ENCODE measurements at places on chromosomes 3 and 15.

DNA sequence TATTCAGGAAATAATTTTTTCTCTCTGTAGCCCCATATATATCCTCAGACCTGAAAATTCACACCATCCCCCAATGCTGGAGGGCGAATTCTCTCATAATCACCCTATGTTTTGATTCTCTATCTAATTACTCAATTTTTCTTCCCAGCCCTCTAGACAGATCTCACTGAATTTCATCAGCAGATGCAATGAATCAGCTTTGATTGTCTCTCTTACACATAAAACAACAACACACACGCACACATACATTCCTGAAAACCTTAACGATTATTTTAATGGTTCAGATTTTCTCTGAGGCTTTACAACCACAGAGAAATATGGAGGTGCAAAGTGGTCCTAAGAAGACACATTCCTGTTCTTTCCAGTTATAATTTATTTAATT lies 11.1 kb downstream of the RBMS3 start:
- H3K4me3 ChIP-seq: no peak overlapping the region
- H3K4me1 ChIP-seq: peaks cover 21% of the 10 kb centered on the region
- no peak overlapping the region for H3K27ac ChIP-seq
- no peaks in the 10 kb centered on the region for H3K27me3 ChIP-seq
- DNase-seq: no peak
- no peaks in the 10 kb centered on the region for H3K36me3 ChIP-seq

- DNase-seq: no peak
- H3K27me3 ChIP-seq: no peaks in the 10 kb centered on the region
- no peaks in the 10 kb centered on the region for H3K4me1 ChIP-seq
- H3K27ac ChIP-seq: no peak overlapping the region
- H3K36me3 ChIP-seq: no peaks in the 10 kb centered on the region
Observed at GRCh38 chr3:160152638-160153037, 72.6 kb upstream of the C3orf80 start.

GRCh38 chr3:148763156-148763680 lies 64.4 kb upstream of the CPB1 start:
- no peak for DNase-seq
- no peaks in the 10 kb centered on the region for H3K36me3 ChIP-seq
- no peak overlapping the region for H3K4me3 ChIP-seq
- H3K4me1 ChIP-seq: no peaks in the 10 kb centered on the region
- no peak overlapping the region for H3K27ac ChIP-seq

DNA sequence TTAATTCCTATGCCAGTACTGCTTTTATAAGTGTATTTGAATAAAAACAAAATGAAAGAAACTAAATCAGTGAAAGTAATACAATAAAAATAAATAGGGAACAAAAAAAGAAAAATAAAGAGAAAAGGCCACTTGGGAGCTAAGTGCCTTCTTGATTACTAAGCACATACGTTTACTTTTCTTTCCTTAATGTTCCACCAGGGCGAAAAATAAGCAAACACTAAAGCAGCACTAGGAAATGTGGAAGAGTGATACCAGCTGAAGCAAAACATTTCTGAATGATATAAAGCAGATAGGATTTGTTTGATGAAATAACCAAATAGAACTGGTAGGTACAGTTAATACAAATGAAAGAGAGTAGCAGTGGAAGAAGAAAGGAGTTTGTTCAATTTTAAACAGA lies 132.8 kb upstream of the ZPLD1 start:
- H3K36me3 ChIP-seq: no peaks in the 10 kb centered on the region
- no peak for DNase-seq
- H3K27me3 ChIP-seq: no peaks in the 10 kb centered on the region
- H3K4me1 ChIP-seq: no peaks in the 10 kb centered on the region

GRCh38 chr3:71509066-71509465 lies 74.5 kb downstream of the FOXP1 start:
- H3K27me3 ChIP-seq: no peaks in the 10 kb centered on the region
- H3K36me3 ChIP-seq: no peaks in the 10 kb centered on the region
- DNase-seq: no peak

DNA sequence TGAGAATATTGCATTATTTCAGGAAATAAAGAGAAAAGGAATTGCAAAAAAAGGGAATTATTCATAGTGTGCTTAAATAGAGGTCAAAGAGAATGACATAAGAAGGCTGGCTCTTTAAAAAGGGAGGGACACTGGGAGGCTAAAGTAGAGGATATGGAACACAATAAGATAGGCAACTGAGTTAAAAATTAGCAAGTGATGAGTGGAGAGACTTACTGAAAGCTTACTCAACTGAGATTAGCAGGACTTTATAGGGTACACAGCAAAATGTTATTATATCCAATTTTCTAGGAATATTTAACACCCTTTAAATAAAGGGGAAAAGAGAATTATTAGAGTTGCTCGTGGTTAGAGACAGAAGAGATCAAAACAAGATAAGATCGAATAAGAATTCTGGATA lies 375.2 kb downstream of the LSAMP start:
- no peaks in the 10 kb centered on the region for H3K27me3 ChIP-seq
- H3K27ac ChIP-seq: no peak overlapping the region
- no peak overlapping the region for H3K4me3 ChIP-seq
- no peaks in the 10 kb centered on the region for H3K4me1 ChIP-seq

- no peak overlapping the region for H3K27ac ChIP-seq
- no peak for DNase-seq
- no peaks in the 10 kb centered on the region for H3K4me1 ChIP-seq
- no peaks in the 10 kb centered on the region for H3K27me3 ChIP-seq
Observed at GRCh38 chr3:122298239-122298638, 26.8 kb upstream of the CSTA start.

DNA sequence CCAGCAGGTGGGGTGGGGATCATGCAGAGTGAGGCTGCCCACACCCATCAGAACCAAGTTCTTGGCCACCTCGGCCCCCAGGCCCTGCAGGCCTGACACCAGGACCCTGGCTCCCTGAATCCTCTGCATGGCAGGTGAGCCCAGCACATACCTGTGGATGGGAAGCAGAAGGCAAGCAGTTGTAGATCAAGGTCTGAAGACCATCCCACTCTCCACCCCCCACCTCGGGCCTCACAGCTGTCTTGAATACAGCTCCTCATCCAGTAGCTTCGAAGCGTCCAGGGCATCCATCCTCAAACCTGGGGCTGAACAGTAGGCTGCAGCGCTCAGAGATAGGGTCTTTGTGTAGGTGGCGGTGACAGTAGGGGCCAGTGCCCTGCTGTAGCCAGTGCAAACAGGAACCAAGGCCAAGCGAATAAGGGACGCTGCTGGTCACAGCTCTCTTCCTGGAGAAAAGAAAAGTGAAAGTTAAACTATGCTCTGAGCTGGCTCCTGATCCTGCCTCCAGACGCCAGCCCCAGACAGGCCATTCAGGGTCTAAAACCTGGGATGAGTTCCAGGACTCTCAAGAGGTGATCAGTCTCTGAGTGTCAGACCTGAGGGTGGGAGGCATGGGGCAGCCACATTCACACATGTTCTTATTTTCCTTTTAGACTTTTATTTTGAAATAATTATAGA lies at the start of gene UBA7:
Gene UBA7, minus strand, starts transcription at position 457 of the 678 bp plus-strand sequence. Its CDS starts 166 bp downstream, at position 291.
- peaks cover 8% of the 10 kb centered on the region for H3K36me3 ChIP-seq
- peaks cover 24% of the 10 kb centered on the region for H3K4me1 ChIP-seq
- peak within 1 kb of the TSS; percentile 77 for H3K27ac ChIP-seq

GRCh38 chr15:90869601-90870353 lies 1.4 kb downstream of the FURIN start:
- H3K27ac ChIP-seq: peak overlapping the region; percentile 97
- peak; percentile 90 for DNase-seq
- H3K4me3 ChIP-seq: no peak overlapping the region
- H3K36me3 ChIP-seq: no peaks in the 10 kb centered on the region

DNA sequence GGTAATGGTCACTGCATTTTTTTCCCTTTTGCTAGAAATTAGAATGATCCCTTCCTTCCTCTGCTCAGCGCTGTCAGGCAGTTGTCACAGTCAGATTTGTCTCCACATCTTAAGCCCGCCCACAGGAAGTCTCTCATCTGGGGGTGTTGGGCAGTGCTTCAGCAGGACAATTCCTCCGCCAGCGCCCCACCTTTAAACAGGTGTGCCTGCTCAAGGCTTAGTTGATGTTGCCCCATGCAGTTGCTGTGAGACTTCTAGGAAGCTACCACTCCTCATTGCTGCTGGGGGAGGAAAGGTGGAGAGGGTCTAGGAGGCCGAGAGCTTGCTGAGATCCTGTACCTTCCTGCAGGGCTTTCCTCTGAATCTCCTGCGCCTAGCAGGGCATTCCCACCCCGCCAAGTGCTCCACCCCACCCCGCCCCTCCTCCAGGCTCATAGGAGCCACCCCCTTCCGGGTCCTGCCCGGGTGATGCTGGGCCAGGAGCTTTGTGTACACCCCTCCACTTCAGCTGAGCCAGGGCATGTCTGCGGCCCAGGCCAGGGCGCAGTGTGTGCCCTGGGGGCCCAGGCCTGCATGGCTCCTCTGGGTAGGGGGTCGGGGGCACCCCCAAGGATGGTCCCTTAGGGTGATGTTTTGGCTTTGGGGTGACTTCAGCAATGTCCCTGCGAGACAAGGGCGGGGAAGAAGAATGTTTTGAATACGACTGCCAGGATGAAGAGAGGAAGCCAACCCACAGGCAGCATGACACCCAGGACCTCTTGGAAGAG lies 68.7 kb downstream of the TRAK1 start:
- no peaks in the 10 kb centered on the region for H3K36me3 ChIP-seq
- peak overlapping the region; percentile 19 for H3K27ac ChIP-seq
- H3K4me1 ChIP-seq: peaks cover 31% of the 10 kb centered on the region
- H3K4me3 ChIP-seq: no peak overlapping the region

- no peak overlapping the region for H3K4me3 ChIP-seq
- H3K27me3 ChIP-seq: peaks cover 6% of the 10 kb centered on the region
- H3K36me3 ChIP-seq: no peaks in the 10 kb centered on the region
- peak; percentile 84 for DNase-seq
- H3K27ac ChIP-seq: no peak overlapping the region
- H3K4me1 ChIP-seq: no peaks in the 10 kb centered on the region
Observed at GRCh38 chr3:142976621-142977398, 13.3 kb upstream of the PAQR9 start.

- H3K27me3 ChIP-seq: no peaks in the 10 kb centered on the region
- H3K4me3 ChIP-seq: no peak overlapping the region
- no peaks in the 10 kb centered on the region for H3K4me1 ChIP-seq
Observed at GRCh38 chr3:147118611-147119010, 287.7 kb downstream of the ZIC4 start.

- H3K36me3 ChIP-seq: peaks cover 9% of the 10 kb centered on the region
- DNase-seq: no peak
- H3K27me3 ChIP-seq: no peaks in the 10 kb centered on the region
- H3K4me3 ChIP-seq: no peak overlapping the region
- H3K4me1 ChIP-seq: no peaks in the 10 kb centered on the region
- no peak overlapping the region for H3K27ac ChIP-seq
Observed at GRCh38 chr3:186152361-186152798, 43.5 kb upstream of the ETV5 start.

- no peak for DNase-seq
- H3K27me3 ChIP-seq: no peaks in the 10 kb centered on the region
- no peak overlapping the region for H3K4me3 ChIP-seq
- H3K36me3 ChIP-seq: peaks cover 9% of the 10 kb centered on the region
Observed at GRCh38 chr15:88036154-88036839, 220.2 kb downstream of the NTRK3 start.

GRCh38 chr3:53170325-53171063 lies 9.5 kb downstream of the PRKCD start:
- no peak overlapping the region for H3K4me3 ChIP-seq
- no peaks in the 10 kb centered on the region for H3K27me3 ChIP-seq
- H3K27ac ChIP-seq: no peak overlapping the region

- H3K4me3 ChIP-seq: no peak overlapping the region
- no peaks in the 10 kb centered on the region for H3K4me1 ChIP-seq
- DNase-seq: no peak
- no peak overlapping the region for H3K27ac ChIP-seq
- no peaks in the 10 kb centered on the region for H3K27me3 ChIP-seq
Observed at GRCh38 chr3:140167600-140168281, 232.8 kb downstream of the CLSTN2 start.

- H3K4me3 ChIP-seq: no peak overlapping the region
- no peaks in the 10 kb centered on the region for H3K27me3 ChIP-seq
- no peak overlapping the region for H3K27ac ChIP-seq
- no peaks in the 10 kb centered on the region for H3K4me1 ChIP-seq
- H3K36me3 ChIP-seq: no peaks in the 10 kb centered on the region
Observed at GRCh38 chr15:25184356-25185155, 229.8 kb downstream of the SNRPN start.

DNA sequence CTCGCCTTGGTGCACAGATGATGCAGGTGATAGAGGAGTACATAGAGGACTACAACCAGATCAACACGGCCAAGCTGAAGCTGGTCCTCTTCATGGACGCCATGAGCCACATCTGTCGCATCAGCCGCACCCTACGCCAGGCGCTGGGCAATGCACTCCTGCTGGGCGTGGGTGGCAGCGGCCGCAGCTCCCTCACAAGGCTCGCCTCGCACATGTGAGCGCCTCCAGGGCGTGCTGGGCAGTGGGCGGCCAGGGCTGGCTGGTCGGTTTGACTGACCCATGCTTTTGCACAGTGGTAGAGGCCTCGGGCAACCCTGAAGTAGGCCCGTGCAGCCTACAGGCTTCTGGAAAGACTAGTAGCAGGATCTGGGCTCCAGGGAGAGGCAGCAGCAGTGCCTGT lies 63.3 kb downstream of the SEMA3G start:
- no peak for DNase-seq
- H3K36me3 ChIP-seq: no peaks in the 10 kb centered on the region
- H3K4me3 ChIP-seq: no peak overlapping the region
- no peak overlapping the region for H3K27ac ChIP-seq
- no peaks in the 10 kb centered on the region for H3K4me1 ChIP-seq

GRCh38 chr3:194472290-194472920 lies 14.4 kb downstream of the ATP13A3 start:
- H3K27me3 ChIP-seq: no peaks in the 10 kb centered on the region
- H3K4me3 ChIP-seq: no peak overlapping the region
- no peak for DNase-seq
- no peaks in the 10 kb centered on the region for H3K36me3 ChIP-seq
- H3K4me1 ChIP-seq: peaks cover 85% of the 10 kb centered on the region

- no peaks in the 10 kb centered on the region for H3K36me3 ChIP-seq
- no peaks in the 10 kb centered on the region for H3K4me1 ChIP-seq
- H3K27me3 ChIP-seq: no peaks in the 10 kb centered on the region
- no peak overlapping the region for H3K4me3 ChIP-seq
Observed at GRCh38 chr3:107833722-107834416, 257.0 kb downstream of the CD47 start.

DNA sequence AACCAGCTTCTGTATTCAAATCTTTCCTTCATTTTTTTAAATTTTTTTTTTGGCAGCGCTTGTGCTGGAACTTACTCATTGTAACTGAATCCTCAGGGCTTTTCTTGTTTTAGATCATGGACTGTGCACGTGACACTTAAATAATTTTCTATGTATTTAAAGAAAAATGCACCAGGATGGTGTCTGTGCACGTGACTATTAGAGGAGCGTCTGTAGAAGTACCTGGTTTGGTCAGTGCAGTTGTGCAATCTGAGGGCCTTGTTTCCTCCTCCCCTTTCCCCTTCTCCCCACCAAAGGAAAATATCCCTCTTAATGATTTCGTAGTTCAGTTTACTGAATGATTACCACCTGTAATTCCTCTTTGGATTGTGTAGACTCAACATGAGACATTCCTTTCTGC lies 31.3 kb downstream of the EDEM1 start:
- H3K36me3 ChIP-seq: peaks cover 34% of the 10 kb centered on the region
- no peak overlapping the region for H3K27ac ChIP-seq
- DNase-seq: no peak
- no peak overlapping the region for H3K4me3 ChIP-seq

- no peaks in the 10 kb centered on the region for H3K36me3 ChIP-seq
- H3K4me3 ChIP-seq: no peak overlapping the region
- no peaks in the 10 kb centered on the region for H3K27me3 ChIP-seq
- H3K27ac ChIP-seq: no peak overlapping the region
Observed at GRCh38 chr15:36371509-36371908, 207.9 kb upstream of the CDIN1 start.

All from tibial artery (tissue), 4 donors.